ENCODE measurements at places on chromosomes 7 and 10. TPM values are rescaled to one million over a fixed set of nuclear protein-coding genes. Genes with fewer than 3 reads are reported as not detected.
A peak's percentile ranks its signal among the peaks of the same experiment; 100 is the strongest.

DNA sequence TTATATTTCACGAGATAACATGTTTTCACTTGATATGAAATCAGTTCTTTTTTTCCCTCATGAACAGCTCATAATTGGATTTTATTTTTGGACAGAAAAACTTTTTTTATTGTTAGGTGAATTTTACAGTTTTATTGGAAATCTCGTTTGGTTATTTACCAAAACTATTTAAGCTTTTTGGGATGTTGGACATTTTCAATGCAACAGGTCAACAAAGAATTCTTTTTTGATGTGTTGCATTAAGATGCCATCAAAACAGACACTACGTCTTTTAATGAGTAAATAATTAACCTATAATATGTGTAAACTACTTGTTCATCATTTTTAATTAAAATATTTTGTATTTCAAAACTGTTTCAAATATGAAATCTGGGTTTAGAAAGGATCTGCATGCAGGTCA is 5.3 kb downstream of the KMT2E start:
- H3K4me1 ChIP-seq: peaks cover 10% of the 10 kb centered on the region
- no peaks in the 10 kb centered on the region for H3K27me3 ChIP-seq
- H3K4me3 ChIP-seq: peak overlapping the region; percentile 9
- H3K36me3 ChIP-seq: no peaks in the 10 kb centered on the region

DNA sequence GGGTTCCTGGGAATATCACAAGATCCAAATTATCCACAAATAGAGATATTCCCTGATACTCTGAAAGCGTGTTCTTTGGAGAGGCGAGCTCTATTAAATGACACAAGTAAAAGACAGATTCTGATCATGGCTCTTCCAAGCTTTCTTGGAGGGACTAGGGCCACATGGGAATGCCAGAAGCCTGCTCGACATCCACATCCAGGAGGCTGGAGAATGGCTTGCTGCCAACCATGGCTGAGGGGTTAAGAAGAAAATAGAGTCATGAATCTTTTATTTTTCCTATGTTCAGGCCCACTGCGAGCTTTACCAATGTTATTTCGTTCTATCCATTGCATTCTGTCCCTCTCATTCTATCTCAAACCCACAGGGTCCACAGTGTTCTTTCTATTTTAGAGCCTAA is 1018.0 kb upstream of the CELF2 start:
- no peaks in the 10 kb centered on the region for H3K27me3 ChIP-seq
- no peak overlapping the region for H3K27ac ChIP-seq
- H3K36me3 ChIP-seq: no peaks in the 10 kb centered on the region
- no peak overlapping the region for H3K4me3 ChIP-seq

GRCh38 chr7:102236592-102237287 is 49.9 kb upstream of the SH2B2 start:
- H3K4me1 ChIP-seq: no peaks in the 10 kb centered on the region
- H3K4me3 ChIP-seq: no peak overlapping the region
- DNase-seq: peak; percentile 36
- H3K36me3 ChIP-seq: no peaks in the 10 kb centered on the region
- no peak overlapping the region for H3K27ac ChIP-seq

GRCh38 chr10:110446954-110447608 is 50.6 kb upstream of the DUSP5 start:
- peak; percentile 95 for DNase-seq
- H3K27ac ChIP-seq: peak overlapping the region; percentile 60
- H3K36me3 ChIP-seq: no peaks in the 10 kb centered on the region
- no peak overlapping the region for H3K4me3 ChIP-seq
- H3K4me1 ChIP-seq: peaks cover 10% of the 10 kb centered on the region

STRIP2 gene
- 10.9 TPM for total RNA-seq

DNA sequence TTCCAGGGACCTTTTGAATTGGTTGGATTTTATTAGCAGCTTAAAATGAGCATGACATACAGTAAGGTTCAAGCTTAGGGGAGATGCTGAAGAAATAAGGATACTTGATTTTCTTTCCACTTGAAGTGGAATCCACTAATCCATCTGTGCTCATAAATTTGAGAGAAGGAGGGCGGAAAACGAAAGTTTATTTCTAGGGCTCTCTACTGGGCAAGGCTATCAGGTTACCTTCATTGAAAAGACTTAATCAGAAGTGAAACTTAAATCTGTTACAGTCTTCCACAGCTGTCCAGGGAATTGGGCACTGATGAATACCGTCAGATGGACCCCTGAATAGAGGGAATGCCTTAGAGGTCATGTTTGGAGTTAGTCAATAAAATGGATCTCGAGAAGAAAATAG is 21.8 kb downstream of the AUTS2 start:
- no peaks in the 10 kb centered on the region for H3K36me3 ChIP-seq
- H3K27me3 ChIP-seq: no peaks in the 10 kb centered on the region
- no peaks in the 10 kb centered on the region for H3K4me1 ChIP-seq
- no peak for DNase-seq
- H3K4me3 ChIP-seq: no peak overlapping the region

DNA sequence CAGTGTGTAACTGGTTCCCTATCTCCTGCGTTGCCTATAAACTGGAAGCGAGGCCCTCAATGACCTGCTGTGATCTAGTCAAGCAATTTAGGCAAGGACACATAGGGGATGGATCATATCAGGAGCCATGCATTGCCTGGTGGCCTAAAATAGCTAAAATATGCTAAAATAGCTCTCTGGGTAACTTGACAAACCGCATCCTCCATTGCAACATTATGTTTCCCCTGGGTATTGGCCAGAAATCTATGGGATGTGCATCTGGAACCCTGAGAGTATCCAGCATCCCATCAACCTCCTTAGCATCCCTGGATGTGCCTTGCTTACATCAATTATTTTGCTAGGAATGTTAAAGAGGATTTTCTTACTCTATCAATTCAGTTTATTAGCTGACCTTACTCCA is 91.7 kb upstream of the ADCY1 start:
- no peaks in the 10 kb centered on the region for H3K27me3 ChIP-seq
- no peak for DNase-seq
- H3K4me1 ChIP-seq: no peaks in the 10 kb centered on the region
- no peaks in the 10 kb centered on the region for H3K36me3 ChIP-seq
- H3K4me3 ChIP-seq: no peak overlapping the region
- H3K27ac ChIP-seq: no peak overlapping the region

- no peaks in the 10 kb centered on the region for H3K36me3 ChIP-seq
- no peak for DNase-seq
- H3K4me1 ChIP-seq: no peaks in the 10 kb centered on the region
- no peak overlapping the region for H3K4me3 ChIP-seq
Measured at GRCh38 chr7:32116436-32116835, 46.2 kb upstream of the PDE1C start.

NUP205 gene
- total RNA-seq: 31.3 TPM

DNA sequence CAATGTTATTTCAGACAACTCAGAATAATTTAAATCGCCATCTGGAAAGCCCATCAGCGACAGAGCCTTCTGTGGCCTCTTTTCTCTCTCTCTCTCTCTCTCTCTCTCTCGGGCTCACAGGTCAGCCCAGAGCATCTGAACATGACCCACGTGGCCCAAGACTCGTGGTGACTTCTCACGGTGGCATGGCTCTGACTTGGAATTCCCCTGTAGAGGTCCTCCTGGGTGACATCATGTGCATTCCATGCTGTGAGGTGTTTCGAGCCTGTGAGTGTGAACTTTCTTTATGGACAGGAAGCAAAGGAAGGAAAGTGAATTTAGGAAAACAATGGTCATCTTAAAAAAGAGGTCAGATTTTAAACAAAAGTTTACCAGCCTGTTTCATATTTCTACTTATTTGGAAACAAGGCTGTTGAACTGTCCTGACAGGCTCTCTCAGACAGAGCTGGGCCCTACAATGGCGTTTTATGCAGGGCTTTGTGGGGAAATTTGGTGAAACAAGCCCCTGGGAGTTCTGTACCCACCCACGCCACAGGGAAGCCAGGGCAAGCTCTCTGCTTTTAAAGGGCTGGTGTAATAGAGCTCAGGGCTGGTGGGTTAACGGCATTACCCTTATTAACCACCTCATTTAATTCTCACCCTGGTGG is 359.7 kb upstream of the ZNF32 start:
- no peaks in the 10 kb centered on the region for H3K36me3 ChIP-seq
- H3K27me3 ChIP-seq: peaks cover 16% of the 10 kb centered on the region
- no peak overlapping the region for H3K27ac ChIP-seq
- DNase-seq: no peak
- no peak overlapping the region for H3K4me3 ChIP-seq
- no peaks in the 10 kb centered on the region for H3K4me1 ChIP-seq

GRCh38 chr10:119328223-119328622 is 120.9 kb downstream of the GRK5 start:
- no peak for DNase-seq
- H3K27me3 ChIP-seq: no peaks in the 10 kb centered on the region
- peaks cover 6% of the 10 kb centered on the region for H3K4me1 ChIP-seq
- no peak overlapping the region for H3K27ac ChIP-seq
- H3K4me3 ChIP-seq: no peak overlapping the region

GRCh38 chr10:73625884-73626752 is 15.2 kb downstream of the MYOZ1 start:
- peak; percentile 98 for DNase-seq
- H3K4me1 ChIP-seq: peaks cover 6% of the 10 kb centered on the region
- H3K36me3 ChIP-seq: no peaks in the 10 kb centered on the region
- H3K27me3 ChIP-seq: no peaks in the 10 kb centered on the region
- peak overlapping the region; percentile 95 for H3K4me3 ChIP-seq

C10orf67 gene
- under 0.01 TPM for total RNA-seq

GRCh38 chr7:139716156-139716942 is 61.4 kb downstream of the HIPK2 start:
- no peak for DNase-seq
- H3K27ac ChIP-seq: no peak overlapping the region
- H3K36me3 ChIP-seq: peaks cover 17% of the 10 kb centered on the region
- H3K4me3 ChIP-seq: no peak overlapping the region
- peaks cover 4% of the 10 kb centered on the region for H3K4me1 ChIP-seq

DNA sequence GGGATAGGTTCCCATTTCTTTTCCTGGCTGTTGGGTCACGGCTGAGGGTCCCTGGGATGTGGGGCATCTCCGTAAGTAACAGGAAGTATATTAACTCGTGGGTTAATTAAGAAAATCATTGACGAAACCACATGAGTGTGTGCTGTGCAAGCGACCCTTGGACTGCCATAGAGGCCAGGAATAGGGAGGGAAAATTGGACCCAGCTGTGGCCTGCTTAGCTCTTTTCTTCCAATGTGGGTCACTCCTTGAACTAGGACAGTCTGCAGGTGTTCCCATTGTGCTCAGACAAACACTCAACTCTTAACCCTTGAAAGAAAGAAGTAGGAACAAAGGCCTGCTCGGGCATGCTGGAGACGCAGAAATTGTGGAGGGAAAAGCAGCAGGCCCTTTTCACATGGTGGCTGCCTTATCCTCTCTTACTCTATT is 25.6 kb upstream of the PLEKHA1 start:
- no peaks in the 10 kb centered on the region for H3K4me1 ChIP-seq
- no peak overlapping the region for H3K4me3 ChIP-seq
- H3K36me3 ChIP-seq: no peaks in the 10 kb centered on the region
- DNase-seq: no peak

GRCh38 chr10:84227810-84228209 is 2.5 kb upstream of the LRIT2 start:
- H3K27me3 ChIP-seq: no peaks in the 10 kb centered on the region
- no peaks in the 10 kb centered on the region for H3K4me1 ChIP-seq
- H3K4me3 ChIP-seq: no peak overlapping the region
- no peak overlapping the region for H3K27ac ChIP-seq

DNA sequence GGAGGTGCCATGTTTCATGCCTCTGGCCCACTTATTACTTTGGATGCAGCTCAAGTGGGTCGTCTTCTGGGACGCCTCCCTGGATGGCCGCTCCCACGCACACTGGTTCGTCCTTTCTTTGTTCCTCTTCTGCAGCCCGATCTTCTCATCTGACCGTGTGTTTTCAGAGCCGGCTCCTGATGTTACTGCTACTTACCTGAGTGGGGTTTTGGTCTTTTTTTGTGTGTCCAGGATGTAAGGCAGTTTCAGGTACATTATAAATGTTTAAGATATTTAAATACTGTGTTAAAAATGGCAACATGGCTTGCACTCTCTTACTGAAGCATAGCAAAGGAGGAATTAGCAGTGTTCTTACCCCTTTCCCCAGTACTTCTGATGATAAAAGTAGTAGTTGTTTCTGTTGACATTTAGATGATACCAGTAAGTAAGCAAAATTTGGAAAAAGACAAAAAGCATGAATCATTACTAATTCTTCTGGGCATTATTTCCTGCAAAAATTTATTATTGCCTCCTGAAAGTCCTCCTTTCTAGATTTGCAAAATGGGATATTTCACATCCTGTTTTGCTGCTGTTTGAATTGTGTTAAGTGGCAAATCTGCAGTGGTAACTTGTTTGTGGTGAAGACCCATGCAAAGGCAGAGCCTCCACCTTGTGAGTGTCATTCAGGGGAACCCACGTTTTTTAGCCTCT is 59.4 kb downstream of the SHH start:
- H3K4me3 ChIP-seq: no peak overlapping the region
- no peak overlapping the region for H3K27ac ChIP-seq
- H3K27me3 ChIP-seq: no peaks in the 10 kb centered on the region
- H3K4me1 ChIP-seq: no peaks in the 10 kb centered on the region

- no peaks in the 10 kb centered on the region for H3K36me3 ChIP-seq
- peaks cover 12% of the 10 kb centered on the region for H3K4me1 ChIP-seq
- H3K4me3 ChIP-seq: no peak overlapping the region
- no peaks in the 10 kb centered on the region for H3K27me3 ChIP-seq
- no peak overlapping the region for H3K27ac ChIP-seq
- DNase-seq: no peak
Measured at GRCh38 chr7:26704036-26704435, 160.4 kb downstream of the SKAP2 start.

- H3K4me3 ChIP-seq: no peak overlapping the region
- H3K27me3 ChIP-seq: no peaks in the 10 kb centered on the region
- peaks cover 4% of the 10 kb centered on the region for H3K4me1 ChIP-seq
- no peak overlapping the region for H3K27ac ChIP-seq
- H3K36me3 ChIP-seq: no peaks in the 10 kb centered on the region
Measured at GRCh38 chr10:84334811-84335210, 6.4 kb downstream of the CCSER2 start.

FAM25A gene
- total RNA-seq: not detected

- no peaks in the 10 kb centered on the region for H3K36me3 ChIP-seq
- H3K27me3 ChIP-seq: no peaks in the 10 kb centered on the region
- no peaks in the 10 kb centered on the region for H3K4me1 ChIP-seq
Measured at GRCh38 chr10:106957823-106958588, 206.5 kb downstream of the SORCS1 start.

- H3K36me3 ChIP-seq: no peaks in the 10 kb centered on the region
- no peak overlapping the region for H3K4me3 ChIP-seq
- H3K27ac ChIP-seq: no peak overlapping the region
- no peak for DNase-seq
Measured at GRCh38 chr10:75367021-75367487, 34.5 kb downstream of the ZNF503 start.

GRCh38 chr10:95355301-95355700 is 64.5 kb upstream of the PDLIM1 start:
- peaks cover 4% of the 10 kb centered on the region for H3K4me1 ChIP-seq
- no peaks in the 10 kb centered on the region for H3K27me3 ChIP-seq
- peak; percentile 50 for DNase-seq
- H3K4me3 ChIP-seq: no peak overlapping the region
- H3K36me3 ChIP-seq: no peaks in the 10 kb centered on the region

COBL gene
- 0.26 TPM for total RNA-seq

DNA sequence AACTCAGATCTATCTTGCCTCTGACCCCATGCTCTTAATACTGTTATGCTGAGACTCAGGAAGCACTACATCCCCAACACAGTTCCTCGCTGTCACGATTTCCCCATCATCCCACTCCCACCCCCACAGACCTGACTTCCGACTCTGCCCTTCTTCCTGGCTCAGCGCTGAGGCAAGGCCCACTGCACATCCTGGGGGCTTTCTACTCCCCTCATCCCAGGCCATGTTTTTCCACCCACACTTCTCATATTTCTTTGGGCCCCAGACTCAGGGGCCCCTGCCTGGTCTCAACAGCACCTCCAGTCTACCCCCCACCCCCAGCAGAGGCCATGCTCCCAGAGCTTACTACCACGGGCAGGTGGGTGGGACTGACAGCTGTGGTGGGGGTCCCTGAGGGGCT is 7.7 kb upstream of the NDST2 start:
- no peak overlapping the region for H3K4me3 ChIP-seq
- H3K27ac ChIP-seq: no peak overlapping the region
- no peaks in the 10 kb centered on the region for H3K27me3 ChIP-seq
- no peak for DNase-seq
- peaks cover 9% of the 10 kb centered on the region for H3K36me3 ChIP-seq
- H3K4me1 ChIP-seq: peaks cover 4% of the 10 kb centered on the region
